Esophagus mucosa (tissue), 1 donor: ENCODE measurements at places on chromosomes 4 and X. TPM values are rescaled to one million over a fixed set of nuclear protein-coding genes. Genes with fewer than 3 reads are reported as not detected.

The HSFX1 gene
- 0.32 TPM for total RNA-seq

The MXD4 gene
- 21.1 TPM for total RNA-seq

The HERC5 gene
- 0.80 TPM for total RNA-seq

The PLXNB3 gene
- total RNA-seq: 11.2 TPM

The IL21 gene
- not detected for total RNA-seq

The USP51 gene
- total RNA-seq: 0.40 TPM

The IRS4 gene
- total RNA-seq: not detected

The FGF2 gene
- 0.68 TPM for total RNA-seq

The FGA gene
- 0.64 TPM for total RNA-seq

The PRDM8 gene
- total RNA-seq: 0.40 TPM

The GPR50 gene
- not detected for total RNA-seq

The AGTR2 gene
- not detected for total RNA-seq

The ELOVL6 gene
- 29.1 TPM for total RNA-seq

The ARMCX2 gene
- total RNA-seq: 3.4 TPM

The ARHGAP24 gene
- total RNA-seq: 6.1 TPM

The MAGEB6 gene
- not detected for total RNA-seq

The DDX53 gene
- total RNA-seq: not detected

The STOX2 gene
- 12.0 TPM for total RNA-seq

The SMIM31 gene
- not detected for total RNA-seq

The MAGEA12 gene
- not detected for total RNA-seq

The GABRG1 gene
- not detected for total RNA-seq

The SCD5 gene
- total RNA-seq: 1.9 TPM

The MAGEC3 gene
- total RNA-seq: not detected

The PRKG2 gene
- total RNA-seq: 1.3 TPM

The CCNI gene
- 155 TPM for total RNA-seq

The PSAPL1 gene
- not detected for total RNA-seq

The CCNB3 gene
- 0.36 TPM for total RNA-seq

The RHOH gene
- 1.2 TPM for total RNA-seq

The BMPR1B gene
- total RNA-seq: 0.24 TPM

The APOO gene
- total RNA-seq: 18.4 TPM

The TBC1D8B gene
- total RNA-seq: 2.9 TPM

The AR gene
- 0.48 TPM for total RNA-seq

The RAB40AL gene
- total RNA-seq: 0.68 TPM

The LUZP4 gene
- not detected for total RNA-seq

The NOX1 gene
- 0.08 TPM for total RNA-seq

The P2RY8 gene
- total RNA-seq: 0.52 TPM

The GAGE2A gene
- total RNA-seq: not detected

The SHROOM3 gene
- 20.7 TPM for total RNA-seq

The GIMD1 gene
- not detected for total RNA-seq

The CFAP47 gene
- not detected for total RNA-seq

The PGAM4 gene
- total RNA-seq: 0.44 TPM

The ATP1B4 gene
- total RNA-seq: not detected

The NXF2 gene
- total RNA-seq: not detected

The CLCN4 gene
- 0.84 TPM for total RNA-seq

The INPP4B gene
- 9.7 TPM for total RNA-seq

The VSIG4 gene
- 2.9 TPM for total RNA-seq

The PLS3 gene
- total RNA-seq: 145 TPM

The SPP1 gene
- total RNA-seq: 1.4 TPM

The KIT gene
- total RNA-seq: 5.0 TPM

The SPIN2A gene
- not detected for total RNA-seq

The DSPP gene
- total RNA-seq: not detected
